Left lung (tissue), 14 donors: ENCODE measurements at places on chromosomes 1 and 21.

GRCh38 chr21:43372663-43373361 lies 54.1 kb downstream of the SIK1 start:
- peak; percentile 74 for DNase-seq

- DNase-seq, result no peak
These were observed 5.7 kb downstream of the VANGL1 start for GRCh38 chr1:115647507-115647906.

DNA sequence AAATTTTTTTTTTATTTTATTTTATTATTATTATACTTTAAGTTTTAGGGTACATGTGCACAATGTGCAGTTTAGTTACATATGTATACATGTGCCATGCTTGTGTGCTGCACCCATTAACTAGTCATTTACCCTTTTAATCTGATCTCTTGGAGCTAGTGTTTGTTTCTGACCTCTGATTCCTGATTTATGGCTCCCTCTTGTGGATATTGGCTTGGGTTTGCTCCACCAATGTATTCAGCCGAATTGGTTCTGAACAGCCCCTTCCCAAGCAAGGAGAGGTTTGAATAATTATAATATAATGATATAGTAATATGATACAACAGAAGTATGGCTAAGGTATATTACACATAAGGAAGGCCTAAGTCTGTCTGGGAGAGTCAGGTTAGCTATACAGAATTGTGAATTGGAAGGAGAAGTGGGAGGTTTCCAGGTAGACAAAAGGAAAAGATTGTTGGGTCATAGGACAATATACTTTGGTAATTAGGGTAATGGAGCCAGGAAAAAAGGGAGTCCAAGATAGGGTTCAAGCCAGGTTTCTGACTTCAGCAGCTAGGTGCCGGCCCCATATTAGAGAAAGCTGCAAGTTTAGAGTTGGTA lies 53.1 kb upstream of the HMCN1 start:
- no peak for DNase-seq

DNA sequence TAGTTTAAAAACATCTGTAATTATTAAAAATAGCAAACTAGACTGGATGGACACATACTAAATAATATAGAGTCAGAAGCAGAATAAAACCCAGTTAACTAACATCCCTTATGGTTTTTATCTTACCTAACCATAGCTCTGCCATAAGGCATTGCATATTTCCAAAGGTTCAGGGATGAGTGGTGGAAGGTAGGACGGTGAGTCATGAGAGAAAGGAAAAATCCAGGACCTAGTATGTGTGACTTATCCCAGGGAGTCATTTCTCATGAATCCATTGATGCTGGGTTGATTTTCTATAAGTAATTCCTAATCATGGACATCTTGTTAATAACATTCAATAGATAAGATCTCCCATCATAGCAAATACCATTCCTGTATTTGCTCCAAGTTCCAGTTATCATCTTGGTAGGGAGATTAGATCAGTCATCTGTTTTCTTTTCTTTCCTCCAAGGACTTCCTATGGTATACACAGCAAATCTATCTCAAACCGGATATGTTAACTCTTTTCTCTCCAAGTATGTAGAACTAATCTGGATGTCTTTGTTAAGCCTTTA lies 490.7 kb upstream of the B3GALT2 start:
- DNase-seq, result no peak

DNA sequence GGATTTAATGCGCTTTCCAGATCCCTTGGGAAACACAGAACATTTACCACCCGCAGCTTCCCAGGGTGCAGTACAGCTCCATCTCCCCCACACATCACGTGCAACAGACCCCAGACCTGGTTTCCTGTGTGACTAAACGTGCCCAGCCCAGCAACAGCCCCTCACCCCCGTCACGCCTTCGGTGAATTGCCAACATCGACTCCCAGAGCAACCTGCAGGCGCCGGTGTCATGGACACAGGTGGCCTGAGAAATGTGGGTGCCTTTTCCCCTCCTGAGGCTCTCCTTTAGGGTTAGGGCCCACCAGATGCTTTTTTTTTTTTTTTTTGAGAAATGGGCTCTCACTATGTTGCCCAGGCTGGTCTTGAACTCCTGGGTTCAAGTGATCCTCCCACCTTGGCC lies 24.2 kb upstream of the SUMO3 start:
- no peak for DNase-seq

DNA sequence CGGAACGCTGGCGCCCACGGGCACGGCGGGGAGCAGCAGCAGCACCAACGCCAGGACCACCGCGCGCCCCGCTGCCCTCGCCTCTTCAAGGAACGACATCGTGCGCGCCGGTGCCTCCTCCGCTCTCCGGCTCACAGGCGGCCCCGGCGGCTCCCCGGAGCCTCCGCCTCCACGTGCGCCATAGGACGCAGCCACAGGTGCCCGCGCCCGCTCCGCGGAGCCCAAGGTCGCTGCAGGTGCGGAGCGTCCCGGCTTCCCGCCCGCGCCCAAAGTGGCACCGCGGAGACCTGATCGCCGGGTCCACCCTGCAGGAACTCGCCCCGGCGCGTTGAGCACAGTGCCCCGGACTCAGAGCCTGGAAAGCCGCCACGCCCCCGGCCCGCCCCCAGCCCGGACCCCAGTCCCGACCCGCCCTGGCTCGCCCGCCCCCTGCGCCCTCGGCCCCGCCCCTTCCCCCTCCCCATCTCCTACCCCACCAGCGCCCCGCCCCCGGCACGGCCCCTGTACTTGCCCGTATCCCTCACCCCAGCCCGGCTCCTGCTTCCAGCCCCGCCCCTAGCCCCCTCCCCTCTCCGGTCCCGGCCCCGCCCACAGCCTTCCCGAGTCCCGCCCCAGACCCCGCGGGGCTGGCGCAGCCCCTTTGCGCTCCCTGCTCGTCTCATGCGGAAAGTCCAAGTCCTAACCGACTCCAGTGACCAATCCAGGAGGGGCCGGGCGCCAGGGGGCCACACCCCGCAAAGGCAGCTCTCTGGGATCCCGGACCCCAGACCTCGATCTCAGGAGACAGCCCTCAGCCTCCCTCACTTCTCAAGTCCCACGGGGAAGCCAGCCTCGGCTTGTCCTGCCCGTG lies at the start of gene MEGF6:
TSS of gene MEGF6 (minus strand) at position 339 of the 850 bp plus-strand sequence. CDS start at position 99, 240 bp downstream.
- peak; percentile 79 for DNase-seq

DNA sequence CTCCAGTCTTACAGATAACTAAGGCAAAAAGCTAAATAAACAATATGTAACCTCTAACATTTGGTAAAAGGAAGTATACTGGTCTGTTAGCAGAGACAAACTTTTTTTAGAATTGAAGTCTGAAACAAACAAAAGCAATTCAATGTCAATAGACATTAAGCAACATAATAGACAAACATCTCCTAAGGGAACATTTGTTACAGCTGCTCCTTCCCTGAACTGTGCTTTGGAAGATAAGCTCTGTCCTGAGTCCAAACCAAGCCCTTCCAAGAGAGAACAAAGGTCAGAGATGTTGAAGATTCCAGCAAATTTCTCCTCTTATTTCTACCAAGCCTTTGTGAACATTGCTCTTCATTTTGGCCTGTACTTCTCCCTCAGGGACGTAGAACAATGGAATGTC lies 25.3 kb downstream of the FMO2 start:
- no peak for DNase-seq

DNA sequence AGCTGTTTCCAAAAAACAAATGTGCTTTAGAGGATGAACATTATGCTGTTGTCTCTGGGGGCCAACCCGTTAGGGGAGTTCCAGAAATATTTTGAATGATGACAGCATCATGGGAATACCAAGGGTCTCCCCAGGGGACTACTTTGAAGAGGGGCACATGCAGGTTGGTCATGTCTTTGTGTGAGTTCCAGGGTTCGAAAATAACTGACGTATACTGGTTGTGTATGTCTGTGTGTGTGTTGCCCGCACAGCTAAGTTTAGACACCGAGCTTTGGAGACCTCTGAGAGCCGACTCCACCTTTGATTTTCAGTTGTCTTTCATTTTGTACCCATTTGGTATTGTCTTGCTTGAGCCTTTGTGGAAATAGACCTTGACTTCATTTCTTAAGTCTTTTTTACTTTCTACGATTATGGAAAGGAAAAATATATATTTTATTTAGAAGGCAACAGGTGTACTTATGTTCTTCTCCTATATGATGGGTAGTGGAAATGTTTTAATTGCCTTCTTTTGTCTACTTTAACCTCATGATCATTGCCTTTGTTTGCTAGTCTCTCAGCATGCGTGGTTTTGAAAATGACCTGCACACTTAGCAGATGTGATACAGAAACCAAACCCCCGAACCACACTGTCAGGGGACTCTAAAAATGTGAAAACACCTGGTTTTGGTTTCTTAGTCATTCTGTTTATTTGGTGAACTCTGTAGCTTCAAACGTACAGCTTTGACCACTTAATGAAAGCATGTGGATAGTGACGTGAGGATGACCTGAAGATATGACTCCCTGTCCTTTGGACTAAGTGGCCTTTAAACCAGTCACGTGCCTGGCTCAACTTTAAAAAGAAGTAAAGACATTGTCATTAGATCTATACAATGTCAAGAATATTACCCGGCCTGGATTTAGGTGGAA lies 56.5 kb downstream of the GALNT2 start:
- no peak for DNase-seq

DNA sequence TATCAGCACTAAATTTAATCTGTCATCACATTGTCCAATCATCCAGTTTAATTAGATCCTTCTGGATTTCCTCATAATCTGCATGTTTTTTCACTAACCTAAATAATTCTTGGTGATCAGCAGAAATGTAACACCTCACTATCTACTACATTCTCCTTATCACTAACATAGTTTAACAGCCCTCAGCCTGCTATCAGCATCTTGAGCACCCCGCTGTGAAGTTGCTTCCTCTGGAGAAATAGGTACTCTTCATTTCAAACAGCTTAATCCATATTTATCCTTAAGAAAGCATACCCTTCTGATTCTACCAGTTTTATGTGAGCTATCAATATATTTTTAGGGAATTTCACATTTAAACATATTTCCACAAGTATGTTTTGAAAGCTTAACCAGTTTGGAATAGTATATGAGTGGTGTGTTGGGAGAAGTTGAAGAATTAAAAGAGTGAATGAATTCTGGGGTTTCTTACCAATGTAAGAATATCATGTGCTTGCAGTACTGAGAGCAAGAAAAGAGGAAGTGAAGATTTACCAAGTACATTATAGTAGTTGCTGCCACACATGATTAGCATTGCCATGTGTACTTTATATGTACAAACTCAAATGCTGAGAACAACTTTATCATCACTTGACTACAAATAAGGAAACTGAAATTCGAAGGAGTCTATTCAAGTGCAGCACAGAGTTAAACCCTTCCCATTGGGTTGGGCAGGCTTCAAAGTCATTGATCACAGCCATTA lies 771.1 kb upstream of the ADGRL4 start:
- DNase-seq, result no peak

DNA sequence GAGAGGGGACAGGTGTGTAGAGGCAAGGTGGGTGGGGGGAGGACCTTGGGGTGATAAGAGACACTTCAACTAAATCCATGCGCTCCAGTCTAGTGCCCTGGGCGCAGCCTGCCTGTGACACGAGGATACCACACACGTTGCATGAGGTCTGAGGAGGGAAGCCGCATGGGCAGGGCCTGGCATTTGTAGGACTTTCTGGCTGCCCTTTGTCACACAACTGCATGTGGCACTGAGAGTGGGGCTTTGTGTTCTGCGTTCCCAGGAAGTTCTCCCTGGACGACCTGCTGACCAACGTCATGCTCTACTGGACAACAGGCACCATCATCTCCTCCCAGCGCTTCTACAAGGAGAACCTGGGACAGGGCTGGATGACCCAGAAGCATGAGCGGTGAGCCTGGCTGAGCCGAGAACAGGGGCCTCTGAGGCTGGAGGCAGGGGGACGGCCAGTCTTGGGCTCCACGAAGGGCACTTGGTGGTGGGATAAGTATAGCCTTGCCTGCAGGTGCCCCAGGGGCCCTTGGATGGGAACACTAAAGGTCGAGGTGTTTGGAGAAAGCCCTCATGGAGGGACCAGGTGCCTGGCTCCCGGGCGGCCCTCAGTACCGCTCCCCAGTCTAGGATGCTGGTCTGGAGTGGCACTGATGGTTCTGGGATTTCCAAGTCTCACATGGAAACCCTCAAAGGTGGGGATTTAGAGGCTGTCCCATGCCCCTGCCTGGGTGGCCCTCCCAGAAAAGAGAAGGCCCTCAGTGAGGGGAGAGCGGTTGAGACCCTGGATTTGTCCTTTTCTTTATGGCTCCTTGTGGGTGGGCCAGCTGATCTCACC lies 34.5 kb downstream of the EPHX1 start:
- DNase-seq, result no peak

DNA sequence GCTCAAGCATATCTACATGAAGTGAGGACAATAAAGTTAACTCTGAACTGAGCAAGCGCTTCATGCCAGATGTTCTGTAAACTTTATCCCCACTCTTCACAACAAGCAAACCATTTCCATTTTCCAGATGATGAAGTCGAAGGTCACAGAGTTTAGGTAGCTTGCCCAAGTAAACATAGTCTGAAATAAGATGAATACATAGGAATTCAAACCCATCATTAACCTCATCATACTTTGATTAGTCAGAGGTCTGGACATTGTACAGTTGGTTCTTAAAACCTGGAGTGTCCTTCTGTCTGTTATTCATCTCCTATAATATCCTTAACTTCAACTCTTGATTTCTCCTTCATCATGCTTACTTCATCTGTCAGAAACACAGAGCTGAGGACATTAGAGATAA lies 180.3 kb upstream of the C8B start:
- DNase-seq, result no peak

- DNase-seq, result no peak
These were observed 598.3 kb upstream of the CAMK1G start for GRCh38 chr1:208985231-208985630.

- DNase-seq, result no peak
These were observed 35.1 kb downstream of the UAP1 start for GRCh38 chr1:162596514-162597170.

- no peak for DNase-seq
These were observed 53.0 kb downstream of the MAB21L3 start for GRCh38 chr1:116164150-116164549.

DNA sequence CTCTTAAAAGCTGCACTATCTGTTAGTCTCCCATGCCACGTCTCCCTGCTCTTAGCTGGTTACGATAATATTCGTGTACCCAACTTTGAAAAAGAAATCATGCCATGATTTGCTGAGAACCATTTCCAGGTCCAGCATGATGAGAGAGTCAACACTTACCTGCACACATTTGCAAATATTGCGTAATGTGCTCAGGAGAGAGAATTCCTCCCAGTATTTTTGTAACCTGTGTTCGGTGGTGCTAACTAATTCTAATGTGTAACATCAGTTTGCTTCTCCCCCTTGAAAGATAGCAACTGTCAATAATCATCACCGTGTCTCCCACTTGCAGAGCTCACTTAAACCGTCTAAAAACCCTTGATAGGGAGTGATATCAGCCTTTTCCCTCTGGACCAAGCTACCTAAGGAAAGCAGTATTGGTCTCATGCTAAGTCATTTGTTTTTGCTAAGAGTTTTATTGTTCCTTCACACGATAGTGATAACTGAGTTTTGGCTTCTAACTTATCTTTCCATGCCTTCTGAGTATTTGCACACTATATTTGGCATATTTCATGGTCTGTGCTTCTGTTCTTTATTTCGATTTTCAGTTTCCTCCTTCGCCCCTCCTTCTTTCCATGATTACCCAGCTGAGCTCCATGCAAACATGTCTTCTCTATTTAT lies 61.1 kb upstream of the IRF2BP2 start:
- no peak for DNase-seq
